Spinal cord (tissue), 10 donors: ENCODE measurements at places on chromosomes 1 and 21. TPM values are rescaled to one million over a fixed set of nuclear protein-coding genes. Genes with fewer than 3 reads are reported as not detected.

The KCNJ6 gene
- 8.7 TPM for total RNA-seq

DNA sequence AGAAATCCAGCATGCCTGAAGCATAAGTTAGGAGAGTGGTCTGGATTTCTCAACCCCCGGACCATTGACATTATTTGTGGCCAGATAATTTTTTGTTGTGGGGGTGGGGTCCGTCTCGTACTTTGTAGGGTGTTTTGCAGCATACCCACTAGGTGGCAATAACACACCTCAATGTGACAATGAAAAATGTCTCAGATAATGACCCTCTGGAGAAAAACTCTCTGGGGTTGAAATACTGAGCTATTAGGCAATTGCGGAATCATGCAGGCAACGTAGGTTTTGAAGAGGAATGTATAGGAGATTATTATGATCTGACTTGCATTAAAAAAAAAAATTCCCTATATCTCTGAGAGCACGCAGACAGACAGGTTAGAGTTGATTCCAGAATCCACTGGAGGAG lies 25.3 kb upstream of the RRP15 start:
- DNase-seq = no peak

DNA sequence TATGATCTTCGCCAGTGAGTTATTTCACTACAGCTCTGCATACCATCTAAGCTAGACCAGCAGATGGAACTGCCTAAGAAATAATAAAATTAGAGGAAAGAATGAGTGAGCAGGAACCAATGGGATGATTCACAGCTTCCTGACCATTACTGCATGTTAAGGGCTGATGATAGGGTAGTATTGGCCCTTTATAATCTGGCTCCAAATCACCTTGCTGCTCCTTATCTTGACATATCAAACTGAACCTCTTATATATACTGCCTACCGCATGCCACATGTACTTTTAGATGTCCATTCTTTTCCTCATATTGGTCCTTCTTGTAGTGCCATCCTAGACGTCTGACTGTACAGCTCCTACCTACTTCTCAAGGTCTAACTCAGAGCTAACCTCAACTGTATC lies 524.4 kb downstream of the DPYD start:
- DNase-seq = no peak

GRCh38 chr1:76661531-76661930 lies 205.7 kb upstream of the ST6GALNAC5 start:
- DNase-seq = no peak

The OR14K1 gene
- total RNA-seq = not detected

- DNase-seq = no peak
Observed at GRCh38 chr21:24910591-24910990, 696.7 kb downstream of the MRPL39 start.

GRCh38 chr1:176617881-176618280 lies 154.9 kb downstream of the PAPPA2 start:
- no peak for DNase-seq

DNA sequence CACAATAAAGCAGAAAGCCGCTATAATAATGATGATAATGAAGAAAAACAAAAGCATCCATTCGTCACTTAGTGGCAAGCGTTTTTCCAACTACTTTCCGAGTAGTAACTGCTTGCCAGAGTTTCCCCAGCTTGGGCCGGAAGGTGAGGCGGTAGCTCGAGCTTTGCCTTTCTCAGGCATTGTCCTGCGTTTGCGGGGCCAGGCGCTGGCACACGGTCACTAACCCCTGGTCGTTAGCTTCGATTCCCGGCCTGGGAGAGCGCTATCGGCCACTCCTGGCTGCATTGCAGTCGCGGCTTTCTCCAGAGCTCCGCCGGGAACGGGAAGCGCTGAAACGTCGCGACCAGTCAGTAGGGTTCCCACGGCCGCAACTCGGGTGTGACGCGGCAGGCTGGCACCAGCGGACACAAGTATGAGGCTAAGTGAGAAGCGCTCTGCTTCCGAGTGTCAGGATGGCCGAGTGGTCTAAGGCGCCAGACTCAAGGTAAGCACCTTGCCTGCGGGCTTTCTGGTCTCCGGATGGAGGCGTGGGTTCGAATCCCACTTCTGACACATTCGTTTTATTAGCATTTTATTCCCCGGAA lies 14.6 kb upstream of the ZNF692 start:
- DNase-seq = peak; percentile 98

GRCh38 chr1:8822373-8823294 lies 5.2 kb upstream of the RERE start:
- no peak for DNase-seq

DNA sequence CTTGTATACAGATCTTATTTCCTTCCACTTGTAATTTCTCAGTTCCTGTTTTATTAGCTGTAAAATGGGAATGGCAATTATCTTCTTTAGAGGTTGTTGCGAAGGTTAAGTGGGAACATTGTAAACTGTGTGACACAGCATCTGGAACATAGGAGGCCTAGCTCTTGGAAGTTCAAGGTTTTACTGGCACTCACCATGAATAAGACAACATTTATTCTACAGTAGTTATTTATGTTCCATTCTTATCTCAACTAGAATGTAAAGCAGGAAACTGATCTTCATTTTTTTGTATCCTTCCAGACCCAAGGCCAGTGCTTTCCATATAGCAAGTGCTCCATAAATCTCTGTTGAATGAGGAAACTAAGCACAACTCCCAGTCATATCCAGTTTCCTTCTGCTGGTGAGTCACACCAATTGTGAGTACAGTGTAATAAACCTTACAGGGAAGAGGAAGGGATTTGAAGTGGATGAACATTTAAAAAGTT lies 1.4 kb downstream of the BCL10 start:
- DNase-seq = no peak

The C1orf116 gene
- total RNA-seq = 0.10 TPM

DNA sequence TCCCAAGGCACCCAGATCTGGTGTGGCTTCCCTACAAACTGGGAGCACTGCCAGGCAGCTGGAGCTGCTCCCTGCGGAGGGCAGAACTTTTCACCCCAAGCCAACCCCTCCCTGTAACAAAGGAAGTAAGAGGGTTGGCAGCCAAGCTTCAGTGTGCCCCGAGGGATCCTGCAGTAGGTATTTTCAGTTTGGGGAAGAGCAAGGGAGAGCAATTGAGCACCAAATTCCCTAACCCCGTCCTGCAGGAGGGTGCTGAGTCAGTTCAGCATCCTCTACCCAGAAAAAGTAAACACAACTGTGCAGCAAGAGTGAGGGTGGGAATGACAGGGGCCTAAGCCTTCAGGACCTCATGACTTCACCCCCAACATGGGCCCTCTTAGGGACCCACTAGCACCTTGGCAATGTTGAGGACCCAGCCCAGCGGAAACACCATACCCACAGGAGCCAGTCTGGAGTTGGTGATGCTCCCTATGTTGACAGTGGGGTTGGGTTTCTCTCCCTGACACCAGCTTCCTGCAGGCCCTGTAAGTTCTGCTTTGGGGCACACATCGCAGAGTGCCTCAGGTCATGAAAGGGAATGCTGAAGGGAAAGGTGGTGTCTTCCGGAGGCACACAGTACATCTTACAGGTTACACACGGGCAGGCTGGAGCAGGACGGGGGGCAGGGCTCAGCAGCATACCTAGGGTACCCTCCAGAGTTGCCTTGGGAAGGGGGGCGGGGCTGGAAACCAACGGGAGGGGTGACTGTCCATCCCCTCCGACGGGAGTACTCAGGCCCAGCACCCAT lies 14.8 kb downstream of the SH3BP5L start:
- DNase-seq = no peak

DNA sequence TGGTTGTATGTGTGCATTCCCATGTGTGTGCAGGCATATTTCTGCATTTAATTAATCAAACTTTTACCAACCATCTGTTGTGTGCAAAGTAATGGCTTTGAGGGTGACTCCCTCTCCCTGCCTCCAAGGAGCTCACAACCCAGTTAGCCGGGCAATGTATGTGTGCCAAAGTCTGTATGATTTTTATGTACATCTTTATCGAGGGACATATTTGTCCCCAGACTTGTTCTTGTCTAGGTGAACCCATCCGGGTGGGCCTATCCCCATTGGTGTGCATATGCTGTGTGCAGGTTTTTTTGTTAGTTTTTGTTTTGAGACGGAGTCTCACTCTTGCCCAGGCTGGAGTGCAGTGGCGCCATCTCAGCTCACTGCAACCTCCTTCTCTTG lies 1.8 kb downstream of the SYTL1 start:
- DNase-seq = no peak

DNA sequence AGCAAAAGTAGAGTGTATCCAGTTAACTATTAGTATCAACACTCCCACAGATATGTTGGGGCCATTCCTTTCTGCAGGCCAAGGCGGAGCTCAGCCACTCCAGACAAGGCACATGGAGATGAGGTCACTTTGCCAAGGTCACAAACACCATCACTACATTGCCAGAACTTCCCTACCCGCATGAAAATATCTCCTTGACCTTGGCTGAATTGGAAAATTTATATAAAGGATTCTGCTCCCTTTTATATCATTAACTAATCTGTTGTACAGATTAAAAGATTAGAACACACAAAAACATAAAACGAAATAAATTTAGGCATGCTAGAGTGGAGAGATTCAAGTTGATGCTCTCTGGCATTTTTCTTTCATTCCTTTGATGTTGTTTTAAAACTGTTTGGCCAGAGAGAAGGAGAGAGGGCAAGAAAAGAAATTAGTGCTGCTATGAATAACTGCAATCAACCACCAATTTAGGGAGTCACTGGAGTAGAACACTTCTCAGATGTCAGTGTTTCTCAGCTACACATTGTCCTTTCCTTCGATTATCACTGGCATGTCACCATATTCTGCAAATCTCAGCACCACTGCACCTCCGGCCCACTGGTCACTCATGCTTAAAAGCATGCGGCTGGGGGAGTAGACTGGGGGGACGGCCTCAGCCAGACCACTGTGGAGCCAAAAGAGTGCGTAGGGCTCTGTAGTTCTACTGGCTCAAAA lies 78.7 kb upstream of the ATP1B1 start:
- DNase-seq = no peak

GRCh38 chr21:44983421-44984206 lies 43.8 kb downstream of the SLX9 start:
- no peak for DNase-seq

DNA sequence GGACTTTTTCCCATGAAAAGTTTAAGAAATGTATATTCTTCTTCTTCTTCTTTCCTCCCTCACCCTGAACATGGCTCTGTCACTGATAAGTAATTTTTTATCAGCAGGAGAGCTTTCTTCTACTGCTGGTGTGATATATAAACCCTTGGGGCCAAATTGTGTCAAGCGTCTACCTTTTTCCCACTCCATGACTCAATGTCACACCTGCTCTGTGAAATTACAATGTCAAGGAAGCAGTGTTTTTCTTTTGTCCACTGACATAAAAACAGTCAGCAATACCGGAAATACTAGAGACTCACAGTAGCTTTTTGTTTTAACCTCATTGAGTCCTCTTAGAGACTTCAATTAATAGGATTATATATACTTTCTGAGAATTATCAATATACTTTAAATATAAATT lies 416.2 kb upstream of the ADGRL4 start:
- DNase-seq = no peak

- no peak for DNase-seq
Observed at GRCh38 chr1:15620155-15620545, 2.9 kb downstream of the DDI2 start.

The FAM151A gene
- not detected for total RNA-seq

The FAM131C gene
- total RNA-seq = 1.9 TPM

The U2AF1 gene
- total RNA-seq = 25.7 TPM

- DNase-seq = no peak
Observed at GRCh38 chr21:38240129-38240528, 16.7 kb upstream of the KCNJ15 start.

The PPCS gene
- total RNA-seq = 30.4 TPM

The AIRE gene
- total RNA-seq = 0.50 TPM

GRCh38 chr1:218380125-218380977 lies 35.2 kb downstream of the TGFB2 start:
- no peak for DNase-seq

The SYCP1 gene
- total RNA-seq = not detected

The OR2L8 gene
- 0.44 TPM for total RNA-seq

The DNAJC16 gene
- 18.3 TPM for total RNA-seq
